ENCODE measurements at places on chromosomes 1 and 21. TPM values are rescaled to one million over a fixed set of nuclear protein-coding genes. Genes with fewer than 3 reads are reported as not detected.

ACOT11 gene
- 2.5 TPM for total RNA-seq

EPHX1 gene
- total RNA-seq, result 16.9 TPM

EFNA1 gene
- 0.28 TPM for total RNA-seq

KRTAP24-1 gene
- total RNA-seq, result not detected

HHAT gene
- 2.8 TPM for total RNA-seq

TAL1 gene
- total RNA-seq, result not detected
